Epithelial cell of proximal tubule (primary cell): ENCODE measurements at places on chromosomes 7 and 10.
A peak's percentile ranks its signal among the peaks of the same experiment; 100 is the strongest.

- no peak for DNase-seq
These were observed 140.5 kb upstream of the BTBD16 start for GRCh38 chr10:122130474-122131110.

GRCh38 chr10:102465466-102465865 is 14.1 kb upstream of the C10orf95 start:
- DNase-seq, result no peak

DNA sequence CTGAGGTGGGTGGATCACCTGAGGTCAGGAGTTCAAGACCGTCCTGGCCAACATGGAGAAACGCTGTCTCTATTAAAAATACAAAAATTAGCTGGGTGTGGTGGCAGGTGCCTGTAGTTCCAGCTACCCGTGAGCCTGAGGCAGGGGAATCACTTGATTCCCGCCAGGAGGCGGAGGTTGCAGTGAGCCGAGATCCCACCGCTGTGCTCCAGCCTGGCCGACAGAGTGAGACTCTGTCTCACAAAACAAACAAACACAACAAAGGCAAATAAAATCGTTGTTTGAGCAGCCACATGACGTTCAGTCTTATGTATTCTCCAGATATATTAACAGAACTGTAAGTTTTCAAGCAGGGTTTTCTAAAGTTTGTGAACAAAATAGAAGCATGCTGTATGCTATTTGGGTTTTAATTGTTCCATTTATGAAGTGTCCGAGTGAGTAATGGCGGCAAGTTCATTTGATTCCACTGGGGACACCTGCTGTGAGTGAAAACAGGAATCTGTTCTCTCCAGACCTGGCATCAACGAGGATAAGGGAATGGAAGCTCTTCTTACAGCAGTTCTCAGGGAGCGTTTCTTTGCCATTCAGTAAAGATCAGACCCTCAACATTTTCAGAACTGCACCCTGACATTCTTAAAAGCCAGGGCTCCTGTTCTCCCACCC is 122.5 kb upstream of the PITRM1 start:
- DNase-seq, result no peak

GRCh38 chr7:15972862-15973275 is 286.4 kb upstream of the MEOX2 start:
- DNase-seq, result no peak

DNA sequence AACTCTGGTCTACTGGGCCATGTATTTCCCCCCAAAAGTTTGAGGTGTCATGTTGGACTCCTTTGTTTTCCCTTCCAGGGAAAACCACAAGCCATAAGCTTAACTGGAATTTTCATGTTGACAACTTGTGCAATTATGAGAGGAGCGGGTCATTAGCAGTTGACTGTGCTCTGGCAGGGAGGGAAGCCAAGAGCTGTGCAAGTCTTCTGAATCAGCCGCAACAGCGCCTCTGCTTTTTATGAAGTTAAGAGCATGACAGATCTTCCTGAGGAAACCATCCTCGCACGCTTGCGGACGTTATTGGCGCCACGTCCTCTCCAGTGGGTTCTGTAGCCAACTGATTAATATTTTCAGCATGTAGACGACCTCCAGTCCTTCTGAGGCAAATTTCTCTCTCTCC is 148.7 kb upstream of the MKI67 start:
- DNase-seq, result no peak

DNA sequence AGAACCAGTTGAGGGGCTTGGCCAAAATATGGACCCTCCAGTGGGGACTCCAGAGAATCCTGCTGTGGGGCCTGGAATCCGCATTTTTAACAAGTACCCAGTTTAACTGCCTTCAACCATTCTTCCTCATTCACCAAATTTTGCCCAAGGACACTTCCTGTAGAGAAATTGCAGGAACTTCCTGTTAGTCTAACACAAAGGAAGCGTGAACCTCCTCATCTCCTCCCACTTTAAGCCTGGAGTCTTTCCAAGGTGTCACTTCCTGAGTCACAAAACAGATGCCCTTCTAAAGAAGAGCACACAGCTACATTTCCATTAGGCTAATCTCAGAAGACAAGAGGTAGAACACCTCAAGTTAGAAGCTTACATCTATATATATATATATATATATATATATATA is 188.4 kb downstream of the PPP1R17 start:
- DNase-seq, result no peak

DNA sequence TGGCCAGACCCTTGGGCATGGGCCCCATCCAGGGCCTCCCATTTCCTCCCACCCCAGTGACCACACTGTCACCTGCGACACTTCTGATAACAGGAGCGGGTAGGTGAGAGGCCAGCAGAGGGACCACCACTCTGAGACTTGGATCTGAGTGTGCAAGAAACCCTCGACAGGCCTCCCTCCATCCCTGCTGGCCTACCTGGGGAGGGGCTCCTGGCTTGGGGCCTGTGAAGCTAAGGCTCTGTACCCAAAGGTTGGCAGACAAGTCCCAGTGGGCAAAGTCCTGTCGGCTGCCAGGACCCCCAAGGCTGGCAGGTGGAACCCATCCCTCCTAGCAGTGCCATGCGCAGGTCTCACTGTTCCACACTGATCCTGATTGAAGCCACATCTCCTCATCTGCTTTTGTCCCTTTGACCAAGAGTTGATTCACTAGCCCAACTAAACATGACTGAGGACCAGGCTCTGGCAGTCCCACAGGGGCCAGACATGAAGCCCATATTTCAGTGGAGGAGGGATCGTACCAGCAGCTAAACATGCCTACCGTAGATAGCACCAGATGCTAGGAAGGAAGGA is 1.2 kb upstream of the PGAM2 start:
- DNase-seq, result no peak

- peak; percentile 93 for DNase-seq
These were observed 216.5 kb downstream of the VTI1A start for GRCh38 chr10:112663234-112664125.

DNA sequence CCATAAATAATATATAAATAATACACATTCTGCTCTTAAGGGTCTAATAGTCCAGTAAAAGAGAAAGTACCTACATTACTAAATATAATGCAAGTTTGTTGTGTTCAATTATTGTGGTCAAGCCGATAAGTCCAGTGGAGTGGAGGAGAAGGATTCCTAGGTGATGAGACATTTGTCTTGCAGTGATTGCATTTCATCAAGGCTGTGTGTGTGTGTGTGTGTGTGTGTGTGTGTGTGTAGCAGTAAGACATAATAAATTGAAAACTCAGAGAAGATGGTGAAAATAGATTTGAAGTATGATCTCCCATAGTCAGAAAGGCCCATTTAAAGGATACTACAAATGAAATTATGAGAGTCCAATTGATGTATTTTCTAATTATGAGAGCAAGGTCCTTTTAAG is 192.5 kb upstream of the SEMA3C start:
- DNase-seq, result peak; percentile 86

DNA sequence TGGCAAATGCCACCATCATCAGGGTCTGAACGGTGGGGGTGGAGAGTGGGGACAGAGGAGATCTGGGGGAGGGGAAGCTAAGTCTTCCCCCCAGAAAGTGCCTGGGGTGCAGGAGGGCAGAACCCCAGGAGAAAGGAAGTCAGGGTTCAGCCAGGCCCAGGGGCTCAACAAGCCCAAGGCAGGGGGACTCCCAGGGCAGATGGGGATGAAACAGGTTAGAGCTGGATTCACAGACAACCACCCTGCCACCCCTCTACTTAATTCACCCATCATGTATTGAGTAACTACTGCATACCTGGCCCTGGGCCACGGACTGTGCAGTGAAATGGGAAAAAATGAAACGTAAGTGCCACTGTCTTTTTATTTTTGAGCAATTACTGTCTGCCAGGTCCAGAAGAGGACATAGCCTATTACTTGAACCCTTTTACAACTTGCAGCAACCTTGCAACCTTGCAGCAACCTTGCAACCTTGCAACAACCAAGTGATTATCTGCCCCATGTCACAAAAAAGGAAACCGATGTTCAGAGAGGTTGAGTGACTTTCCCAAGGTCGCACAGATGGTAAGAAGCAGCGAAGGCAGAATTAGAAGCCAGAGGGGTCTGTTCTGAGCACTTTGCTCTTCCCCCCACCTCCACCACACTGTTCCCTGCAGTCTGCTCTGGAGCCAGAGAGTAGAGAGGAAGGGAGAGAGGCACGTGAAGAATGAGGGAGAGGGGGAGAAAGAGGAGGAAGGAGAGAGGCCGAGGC is 4.8 kb downstream of the ELN start:
- no peak for DNase-seq

GRCh38 chr7:35805876-35806275 is 5.0 kb downstream of the SEPTIN7 start:
- DNase-seq, result no peak

GRCh38 chr7:12436126-12436525 is 32.5 kb upstream of the VWDE start:
- no peak for DNase-seq

- no peak for DNase-seq
These were observed 14.3 kb downstream of the STRA8 start for GRCh38 chr7:135247746-135248471.

DNA sequence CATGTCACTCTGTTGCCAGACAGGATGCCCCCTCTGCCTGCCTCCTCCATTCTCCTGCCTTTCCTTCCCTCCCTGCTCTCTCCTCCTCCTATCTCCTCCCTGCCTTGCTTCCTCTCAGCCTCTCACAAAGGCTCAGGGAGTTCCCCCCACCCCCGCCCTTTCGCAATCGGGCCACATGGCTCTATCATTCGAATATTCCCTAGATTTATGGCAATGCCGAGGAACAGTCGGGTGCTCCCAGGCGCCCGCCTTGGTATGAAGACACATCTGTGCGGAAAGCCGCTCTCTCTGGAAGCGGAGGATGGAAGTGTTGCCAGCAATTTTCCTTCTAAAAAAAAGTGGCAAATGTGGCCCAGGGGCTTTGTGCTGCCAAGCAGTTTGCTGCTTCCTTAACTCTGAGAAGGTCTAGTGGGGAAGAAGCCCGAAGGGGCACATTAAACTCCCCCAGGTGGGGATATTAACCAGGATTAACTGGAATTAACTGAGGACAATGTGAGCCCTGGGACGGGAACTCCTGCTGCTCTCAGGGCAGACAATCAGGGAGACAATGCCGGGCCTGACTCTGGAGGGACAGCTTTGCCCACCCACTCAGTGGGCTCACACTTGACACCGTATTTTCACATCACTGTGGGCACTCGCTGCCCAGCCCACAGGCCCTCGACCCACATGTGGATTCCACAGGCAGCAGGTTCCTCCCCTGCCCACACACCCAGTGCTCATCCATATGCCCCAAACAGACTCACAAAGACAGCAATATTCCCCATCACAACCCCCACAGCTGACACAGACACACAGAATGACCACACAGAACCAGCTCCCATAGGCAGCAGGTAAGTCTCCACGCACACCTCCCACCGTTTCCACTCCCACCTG is 88.4 kb upstream of the SMNDC1 start:
- DNase-seq, result no peak

DNA sequence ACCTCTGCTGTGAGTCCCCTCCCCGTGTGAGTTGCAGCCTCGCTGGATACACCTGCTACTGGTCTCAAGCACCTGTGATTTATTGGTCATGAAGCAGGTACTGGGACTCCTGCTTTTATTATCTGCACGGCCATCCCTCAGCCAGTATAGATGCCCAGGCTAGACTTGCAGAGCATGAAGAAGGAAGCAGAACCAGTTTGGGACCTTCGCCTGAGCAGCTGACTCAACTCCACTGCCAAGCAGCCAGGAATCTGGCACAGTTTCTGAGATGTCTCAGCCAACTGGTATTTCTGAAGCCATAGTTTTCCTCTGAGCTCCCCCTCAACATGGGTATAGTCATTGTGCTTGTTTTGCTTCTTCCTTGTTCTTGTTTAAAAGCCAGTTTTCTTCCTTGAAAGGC is 28.0 kb upstream of the SLC39A12 start:
- DNase-seq, result peak; percentile 61

DNA sequence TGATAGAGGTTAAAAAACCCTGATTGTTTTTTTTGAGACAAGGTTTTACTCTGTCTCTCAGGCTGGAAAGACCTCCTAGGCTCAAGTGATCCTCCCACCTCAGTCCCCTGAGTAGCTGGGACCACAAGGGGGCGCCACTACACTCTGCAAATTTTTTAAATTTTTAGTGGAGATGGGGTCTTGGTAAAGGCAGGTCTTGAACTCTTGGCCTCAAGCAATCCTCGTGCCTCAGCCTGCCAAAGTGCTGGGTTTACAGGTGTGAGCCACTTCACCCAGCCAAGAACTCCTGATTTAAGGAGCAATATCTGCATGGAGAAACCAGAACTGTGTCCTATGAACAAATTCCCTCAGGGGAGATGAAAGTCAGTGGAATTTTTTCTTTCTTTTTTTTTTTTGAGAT is 7.3 kb upstream of the KLHDC10 start:
- no peak for DNase-seq

DNA sequence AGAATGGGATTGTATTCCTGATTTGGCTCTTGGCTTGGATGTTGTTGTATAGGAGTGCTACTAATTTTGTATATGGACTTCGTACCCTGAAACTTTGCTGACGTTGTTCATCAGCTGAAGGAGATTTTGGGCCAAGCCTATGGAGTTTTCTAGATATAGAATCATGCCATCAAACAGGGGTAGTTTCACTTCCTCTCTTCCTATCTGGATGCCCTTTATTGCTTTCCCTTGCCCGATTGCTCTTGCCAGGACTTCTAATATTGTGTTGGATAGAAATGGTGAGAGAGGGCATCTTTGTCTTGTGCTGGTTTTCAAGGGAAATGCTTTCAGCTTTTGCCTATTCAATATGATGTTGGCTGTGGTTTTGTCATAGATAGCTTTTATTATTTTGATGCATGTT is 92.3 kb downstream of the CCDC7 start:
- no peak for DNase-seq

- DNase-seq, result peak; percentile 96
These were observed 25.0 kb downstream of the ABLIM1 start for GRCh38 chr10:114632869-114633715.

DNA sequence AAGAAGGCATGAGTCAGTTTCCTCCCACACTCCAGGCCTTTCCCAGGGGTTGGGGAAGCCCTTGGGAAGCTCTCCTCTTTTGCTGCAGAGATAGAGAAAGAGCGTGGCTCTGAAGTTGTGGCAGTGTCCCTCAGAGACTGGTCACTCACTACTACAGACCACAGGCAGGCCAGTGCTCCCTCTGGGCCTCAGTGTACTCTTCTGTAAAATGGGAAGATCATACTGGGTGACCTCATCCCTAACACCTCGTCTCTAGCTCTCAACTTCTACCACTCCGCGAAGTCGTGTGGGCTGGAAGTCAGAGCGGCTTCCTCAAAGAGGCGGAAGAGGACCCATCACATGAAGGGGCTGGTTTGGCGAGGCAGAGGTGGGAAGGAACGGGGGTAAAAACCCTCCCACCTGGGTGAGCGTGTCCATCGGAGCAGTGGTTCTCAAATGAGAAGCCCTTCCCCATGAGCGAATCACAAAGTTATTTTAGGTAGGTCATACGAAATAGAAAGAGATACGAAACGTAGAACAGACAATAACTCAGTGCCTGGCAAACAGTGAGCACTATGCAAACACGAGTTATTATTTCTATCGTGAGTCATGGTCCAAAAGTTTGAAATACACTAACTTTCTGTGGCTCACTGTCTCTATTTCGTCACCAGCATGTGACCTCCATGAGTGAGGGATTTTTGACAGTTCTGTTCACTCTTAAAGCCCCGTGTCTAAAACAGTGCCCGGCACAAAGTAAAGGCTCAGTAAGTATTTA is 32.7 kb downstream of the PRKAG2 start:
- DNase-seq, result no peak

- DNase-seq, result no peak
These were observed 339.7 kb upstream of the NFE2L3 start for GRCh38 chr7:25812086-25812850.
